Effector memory CD8-positive, alpha-beta T cell (primary cell): ENCODE measurements at places on chromosomes 12 and 14.

- DNase-seq, result no peak
Observed at GRCh38 chr12:28217805-28218204, 27.5 kb downstream of the CCDC91 start.

GRCh38 chr12:50642761-50643160, 121.1 kb upstream of the ATF1 start:
- no peak for DNase-seq

- DNase-seq, result no peak
Observed at GRCh38 chr12:94841177-94841576, 162.3 kb downstream of the NDUFA12 start.

- peak; percentile 59 for DNase-seq
Observed at GRCh38 chr12:117212563-117213190, 22.4 kb upstream of the FBXO21 start.

DNA sequence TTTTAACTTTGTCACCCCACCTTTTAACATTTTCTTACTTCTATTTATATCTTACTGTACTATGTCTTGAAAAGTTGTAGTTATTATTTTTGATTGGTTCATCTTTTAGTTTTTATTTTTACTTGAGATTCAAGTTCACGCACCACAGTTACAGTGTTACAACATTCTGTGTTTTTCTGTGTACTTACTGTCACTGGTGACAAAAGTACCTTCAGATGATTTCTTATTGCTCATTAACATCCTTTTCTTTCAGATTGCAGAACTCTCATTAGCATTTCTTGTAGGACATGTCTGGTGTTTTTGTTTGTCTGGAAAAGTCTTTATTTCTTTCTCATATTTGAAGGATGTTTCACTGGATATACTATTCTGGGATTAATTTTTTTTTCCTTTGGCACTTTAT, 289.9 kb downstream of the BCAT1 start:
- DNase-seq, result no peak

DNA sequence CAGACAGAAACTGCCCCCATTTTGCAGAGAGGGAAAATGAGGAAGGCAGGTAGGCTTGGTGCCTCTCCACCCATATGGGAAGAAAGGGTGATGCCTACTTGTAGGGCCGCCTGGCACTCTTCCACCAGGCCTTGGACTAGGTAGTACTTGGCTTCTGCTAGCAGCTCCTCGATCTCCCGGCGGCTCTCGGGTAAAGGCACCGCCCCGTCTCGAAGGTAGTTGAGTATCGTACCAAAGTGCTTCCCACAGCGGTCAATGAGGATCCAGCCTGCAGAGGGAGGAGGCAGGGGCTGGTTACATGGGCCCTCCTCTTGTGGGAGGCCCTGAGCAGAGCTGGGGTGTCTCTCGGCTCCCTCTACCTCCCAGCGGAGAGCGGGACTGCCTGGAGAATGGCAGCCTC, 16.6 kb downstream of the KCTD10 start:
- no peak for DNase-seq

DNA sequence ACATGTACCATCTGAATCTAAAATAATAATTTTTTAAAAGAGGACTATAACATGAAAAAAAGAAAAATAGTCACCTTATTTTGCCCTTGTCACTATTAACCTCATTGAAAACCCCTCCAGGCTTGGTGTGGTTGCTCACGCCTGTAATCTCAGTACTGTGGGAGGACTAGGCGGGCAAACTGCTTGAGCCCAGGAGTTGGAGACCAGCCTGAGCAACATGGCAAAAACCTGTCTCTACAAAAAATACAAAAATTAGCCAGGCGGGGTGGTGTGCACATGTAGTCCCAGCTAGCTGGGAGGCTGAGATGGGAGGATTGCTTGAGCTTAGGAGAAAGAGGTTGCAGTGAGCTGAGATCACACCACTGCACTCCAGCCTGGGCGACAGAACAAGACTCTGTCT, 126.3 kb upstream of the KRAS start:
- DNase-seq, result no peak

DNA sequence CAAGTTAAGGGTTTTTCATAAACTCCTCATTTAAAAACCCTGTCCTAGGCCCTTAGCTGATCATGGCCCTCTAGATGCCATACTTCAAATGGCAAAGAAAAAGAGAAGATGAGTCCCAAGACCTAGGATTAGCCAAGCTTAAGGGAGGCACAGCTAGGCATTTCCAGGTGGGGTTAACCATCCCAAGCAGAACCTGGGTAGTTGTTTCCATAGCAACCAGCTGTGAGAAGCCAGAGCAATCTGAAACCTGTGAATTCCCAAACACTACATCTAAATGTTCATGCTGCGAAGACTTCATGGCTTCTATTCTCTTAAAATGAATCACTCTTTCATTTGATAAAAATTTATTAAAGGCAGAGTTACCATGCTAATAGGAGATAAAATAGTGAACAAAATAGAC, 372.9 kb downstream of the C12orf50 start:
- DNase-seq, result no peak

DNA sequence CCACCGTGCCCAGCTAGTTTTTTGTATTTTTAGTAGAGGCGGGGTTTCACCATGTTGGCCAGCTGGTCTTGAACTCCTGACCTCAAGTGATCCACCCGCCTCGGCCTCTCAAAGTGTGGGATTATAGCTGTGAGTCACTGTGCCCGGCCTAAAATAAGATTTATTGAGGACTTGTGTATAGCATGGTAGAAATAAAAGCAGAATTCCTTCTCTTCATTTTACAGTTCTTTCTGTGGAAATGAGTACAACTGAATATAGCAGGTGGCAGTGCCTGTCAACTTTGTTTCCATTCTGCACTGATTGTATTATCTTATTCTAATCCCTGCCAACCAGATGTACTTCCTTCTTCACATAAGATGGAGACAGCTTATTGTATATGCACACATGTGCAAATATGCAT, 41.0 kb downstream of the DIP2B start:
- DNase-seq, result no peak

GRCh38 chr14:100694579-100695422, 31.9 kb upstream of the DLK1 start:
- DNase-seq, result no peak

DNA sequence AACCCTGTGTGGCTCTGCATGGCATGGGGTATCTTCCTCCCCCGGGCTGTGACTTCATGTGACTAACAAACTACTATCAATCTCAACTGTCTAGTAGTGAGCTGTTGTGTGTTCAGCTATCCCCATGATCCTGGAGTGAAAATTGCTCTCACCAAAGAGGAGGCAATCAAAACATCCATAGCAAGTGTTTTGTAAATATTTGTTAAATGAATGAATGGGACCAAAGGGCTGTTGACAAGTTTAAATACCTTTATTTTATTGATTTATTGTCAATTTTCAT, 138.1 kb upstream of the CPM start:
- no peak for DNase-seq

GRCh38 chr12:102169922-102170621, 27.6 kb downstream of the PMCH start:
- no peak for DNase-seq

- peak; percentile 29 for DNase-seq
Observed at GRCh38 chr12:54680374-54680773, 32.2 kb upstream of the DCD start.

DNA sequence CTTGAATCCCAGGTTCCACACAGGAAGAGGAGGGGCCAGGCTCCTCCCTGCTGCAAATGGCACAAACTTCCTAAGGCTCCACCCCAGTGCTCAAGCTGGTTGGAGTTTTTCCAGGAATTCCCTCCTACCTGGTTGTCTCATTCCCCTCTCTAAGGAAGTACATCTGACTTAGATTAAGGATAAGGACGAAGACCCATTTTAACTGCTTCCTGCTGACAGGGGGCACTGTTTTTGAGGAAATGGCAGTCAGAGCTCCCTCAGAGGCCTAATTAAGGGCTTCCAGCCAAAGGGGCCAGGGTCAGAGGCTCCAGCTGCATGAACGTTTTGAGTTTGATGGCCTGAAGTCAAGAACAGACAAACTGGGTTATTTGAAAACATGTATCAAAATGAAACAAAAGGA, 1084.7 kb downstream of the SLC6A15 start:
- DNase-seq, result no peak
